ENCODE measurements at places on chromosomes 1 and 21.

DNA sequence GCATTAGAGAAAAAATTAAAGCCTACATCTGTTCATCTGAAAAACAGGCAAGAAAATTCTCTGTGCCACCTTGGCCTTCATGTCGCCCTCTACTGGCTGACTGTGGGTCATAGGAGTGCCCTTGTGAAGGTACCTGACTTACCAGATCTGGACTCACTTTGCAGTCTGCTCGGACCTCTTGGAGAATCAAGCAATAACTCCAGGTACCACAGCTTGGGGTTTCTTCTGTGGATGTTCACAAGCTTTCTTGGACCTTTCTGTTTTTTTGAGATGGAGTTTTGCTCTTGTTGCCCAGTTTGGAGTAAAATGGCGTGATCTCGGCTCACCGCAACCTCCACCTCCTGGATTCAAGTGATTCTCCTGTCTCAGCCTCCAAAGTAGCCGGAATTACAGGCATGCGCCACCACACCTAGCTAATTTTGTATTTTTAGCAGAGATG lies 2.4 kb upstream of the PRAMEF18 start:
- DNase-seq: peak; percentile 69

DNA sequence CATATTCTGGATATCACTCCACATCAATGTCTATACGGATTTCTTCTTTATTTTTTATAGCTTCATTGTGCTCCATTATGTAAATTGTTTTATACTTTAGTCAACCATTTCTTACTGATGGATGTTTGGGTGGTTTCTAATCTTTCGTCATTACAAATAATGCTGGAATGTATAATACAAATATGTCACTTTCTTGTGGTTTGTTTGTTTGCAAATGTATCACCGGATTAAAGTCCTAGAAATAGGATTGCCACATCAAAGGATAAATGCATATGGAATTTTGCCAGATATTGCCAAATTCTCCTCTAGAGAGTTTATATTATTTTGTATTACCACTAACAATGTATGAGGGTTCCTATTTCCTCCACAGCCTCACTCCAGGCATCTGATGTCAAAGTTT lies 48.7 kb upstream of the PRDM2 start:
- DNase-seq: no peak

DNA sequence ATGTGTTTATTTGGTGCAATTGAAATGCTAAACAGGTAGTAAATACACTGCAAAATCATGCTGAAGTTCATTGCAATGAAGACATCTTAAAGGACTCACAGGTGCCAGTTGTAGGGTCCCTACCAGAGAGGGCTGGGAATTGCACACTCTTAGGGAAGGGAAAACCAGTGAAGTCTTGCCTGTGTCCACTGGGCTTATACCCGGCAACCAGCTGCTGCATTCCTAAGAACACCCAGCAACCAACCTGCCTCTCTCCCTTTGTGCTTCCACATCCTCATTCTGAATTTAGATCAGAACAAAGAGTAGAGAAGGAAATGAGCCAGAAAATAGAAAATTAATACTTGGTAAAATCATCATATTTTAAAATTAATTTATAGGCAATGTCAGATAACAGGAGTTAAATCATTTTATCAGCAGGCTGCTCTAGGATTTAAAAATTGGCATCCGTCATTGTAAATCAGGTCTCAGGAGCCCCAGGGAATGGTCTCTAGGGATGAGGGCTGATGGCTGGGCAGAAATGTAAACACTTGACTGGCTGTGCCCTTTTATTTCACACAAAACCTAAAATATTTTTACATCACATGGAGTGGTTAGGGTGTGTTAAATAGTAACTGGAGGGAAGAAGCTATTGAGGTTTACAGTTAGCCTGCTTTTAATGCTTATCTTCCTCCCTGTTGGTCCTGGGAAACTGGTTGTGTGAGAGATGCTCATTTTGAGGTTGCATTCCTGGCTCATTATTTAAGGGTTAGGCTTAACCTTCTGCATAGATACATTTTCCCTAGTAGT lies 31.3 kb downstream of the PTGFRN start:
- no peak for DNase-seq

GRCh38 chr1:81594206-81594605 lies 206.5 kb upstream of the ADGRL2 start:
- DNase-seq: no peak

GRCh38 chr1:86169625-86170024 lies 13.1 kb upstream of the COL24A1 start:
- no peak for DNase-seq

- DNase-seq: no peak
Observed at GRCh38 chr1:166785987-166786386, 53.3 kb upstream of the POGK start.

DNA sequence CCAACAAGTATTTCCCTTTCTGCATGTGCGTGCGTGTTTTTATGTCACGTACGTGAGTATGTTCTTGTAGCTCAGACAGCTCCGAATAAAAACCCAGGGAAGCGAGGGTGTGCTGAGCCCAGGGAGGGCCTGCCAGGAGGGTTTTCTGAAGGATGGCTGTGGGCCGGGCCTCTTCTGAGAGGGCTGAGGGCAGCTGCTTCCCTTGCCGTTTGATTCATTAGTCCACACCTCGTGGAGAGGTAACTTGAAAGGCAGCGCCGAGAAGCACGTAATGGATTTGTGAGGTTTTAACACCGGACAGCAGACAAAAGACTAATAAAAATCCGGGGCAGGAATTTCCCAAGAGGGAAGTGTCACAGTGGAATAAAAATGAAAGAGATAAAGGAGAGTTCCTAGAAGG lies 29.5 kb downstream of the CD247 start:
- peak; percentile 36 for DNase-seq

DNA sequence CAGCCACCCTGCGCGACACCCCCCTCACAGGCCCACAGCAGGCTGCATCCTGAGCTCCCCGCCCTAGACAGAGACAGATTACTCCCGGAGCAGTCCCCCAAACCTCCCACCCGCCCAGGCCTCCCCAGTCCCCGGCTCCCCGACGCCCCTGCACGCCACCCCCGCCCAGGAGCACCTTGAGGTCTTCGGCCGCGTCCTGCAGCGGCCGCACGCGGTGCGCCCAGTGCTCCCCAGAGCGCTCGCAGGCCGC lies 731 bp downstream of the TRIM11 start:
- DNase-seq: no peak

GRCh38 chr1:116692879-116693278 lies 25.3 kb upstream of the IGSF3 start:
- DNase-seq: no peak

DNA sequence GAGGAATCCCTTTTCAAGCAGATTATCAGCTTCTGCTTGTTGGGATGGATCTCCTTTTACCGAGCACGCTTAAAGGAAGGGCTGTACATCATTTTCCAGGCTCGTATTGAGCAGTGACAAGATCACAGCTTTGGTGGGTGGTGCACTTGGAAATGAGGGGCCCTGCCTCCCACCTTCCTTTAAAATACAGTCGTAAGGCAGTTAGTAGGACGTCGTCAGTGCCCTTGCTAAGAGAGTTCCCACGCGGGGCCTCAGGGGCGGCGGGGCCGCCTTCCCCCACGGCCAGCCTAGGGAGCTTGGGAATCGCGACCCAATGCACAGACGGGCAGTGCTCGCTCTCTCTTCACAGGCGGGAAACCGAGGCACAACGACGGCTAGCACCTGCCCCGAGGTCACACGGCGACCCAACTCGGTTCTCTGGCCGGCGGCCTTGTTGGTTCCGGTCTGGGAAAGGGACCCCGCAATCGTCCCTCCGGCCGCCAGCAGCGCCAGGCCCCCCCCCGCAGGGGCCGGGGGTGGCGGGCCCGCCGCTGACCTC lies 58.6 kb downstream of the H3-3A start:
- DNase-seq: no peak

- no peak for DNase-seq
Observed at GRCh38 chr21:15645830-15646229, 84.0 kb upstream of the USP25 start.

DNA sequence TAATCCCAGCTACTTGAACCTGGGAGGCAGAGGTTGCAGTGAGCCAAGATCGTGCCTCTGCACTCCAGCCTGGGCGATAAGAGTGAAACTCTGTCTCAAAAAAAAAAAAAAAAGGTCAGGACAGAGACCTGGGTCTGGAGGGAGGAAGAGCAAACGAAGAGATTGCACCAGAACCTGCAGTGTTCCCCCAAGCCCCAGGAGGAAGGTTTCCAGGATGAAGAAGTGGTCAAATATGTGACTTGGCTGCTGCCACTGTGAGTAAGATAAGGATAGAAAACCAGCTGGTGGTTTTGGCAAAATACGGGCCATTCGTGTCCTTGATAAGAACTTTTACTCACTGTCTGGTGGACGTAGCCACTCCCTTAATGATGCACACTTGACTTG lies 42.2 kb downstream of the CLDN14 start:
- DNase-seq: no peak
